ENCODE measurements at places on chromosomes 12 and 14. TPM values are rescaled to one million over a fixed set of nuclear protein-coding genes. Genes with fewer than 3 reads are reported as not detected.
A peak's percentile ranks its signal among the peaks of the same experiment; 100 is the strongest.

Gene HELB
- 1.4 TPM for polyA plus RNA-seq

Gene SLC25A47
- not detected for polyA plus RNA-seq

Gene CARMIL3
- 0.15 TPM for polyA plus RNA-seq

Gene HIP1R
- polyA plus RNA-seq: 9.5 TPM

Gene HPD
- polyA plus RNA-seq: not detected

Gene CACNA1C
- 2.6 TPM for polyA plus RNA-seq

Gene COX14
- 39.4 TPM for polyA plus RNA-seq

Gene VPS37B
- polyA plus RNA-seq: 26.6 TPM

Gene ETFBKMT
- 2.1 TPM for polyA plus RNA-seq

Gene RHOF
- polyA plus RNA-seq: 1.6 TPM

DNA sequence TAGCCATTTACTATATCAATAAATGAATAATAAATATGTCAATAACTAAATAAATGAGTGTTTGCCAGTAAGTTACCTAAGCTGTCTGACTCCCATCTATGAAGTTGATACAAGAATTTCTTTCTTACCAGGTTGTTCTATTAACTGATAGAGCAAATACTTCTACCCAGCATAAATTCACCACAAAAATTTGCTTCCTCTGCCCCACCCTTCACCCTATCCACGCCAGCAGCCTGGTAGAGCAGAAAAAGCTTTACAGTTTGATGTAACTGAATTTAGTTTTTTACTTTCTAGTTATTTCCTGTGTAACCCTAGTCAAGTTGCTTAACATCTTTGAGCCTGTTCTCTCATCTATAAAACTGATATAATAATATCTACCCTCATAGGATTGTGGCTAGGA, 94.9 kb upstream of the SLC16A7 start:
- no peak for DNase-seq

DNA sequence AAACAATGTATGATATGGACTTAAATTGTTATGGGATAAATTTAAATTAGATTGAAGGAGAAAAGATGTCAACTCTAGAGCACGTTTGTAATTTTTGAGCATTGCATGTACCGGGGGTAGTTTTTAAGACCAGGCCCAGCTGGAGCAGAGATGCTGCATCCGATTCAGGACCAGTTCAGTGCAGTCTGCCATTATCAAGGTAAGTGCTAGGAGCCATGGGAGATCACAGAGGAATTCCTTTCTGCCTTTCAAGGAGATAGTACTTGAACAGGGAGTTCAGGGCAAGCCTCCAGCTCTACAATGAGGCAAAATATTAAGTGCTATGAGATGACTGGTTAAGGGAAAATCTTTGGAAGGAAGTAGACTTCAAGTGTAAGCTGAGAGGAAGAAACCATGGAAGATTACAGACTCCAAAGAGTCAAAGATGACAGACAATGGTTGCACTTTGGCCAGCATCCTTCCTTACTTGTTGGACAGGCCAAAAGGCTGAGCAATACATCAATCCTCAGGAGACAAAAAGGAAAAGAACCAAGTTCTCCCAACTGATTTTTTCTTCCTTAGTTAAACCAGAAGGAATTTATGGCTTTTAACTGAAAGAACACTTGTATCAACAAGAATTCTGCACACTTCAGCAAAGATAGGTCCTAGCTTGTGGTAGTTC, 113.2 kb upstream of the HIF1A start:
- no peak for DNase-seq

DNA sequence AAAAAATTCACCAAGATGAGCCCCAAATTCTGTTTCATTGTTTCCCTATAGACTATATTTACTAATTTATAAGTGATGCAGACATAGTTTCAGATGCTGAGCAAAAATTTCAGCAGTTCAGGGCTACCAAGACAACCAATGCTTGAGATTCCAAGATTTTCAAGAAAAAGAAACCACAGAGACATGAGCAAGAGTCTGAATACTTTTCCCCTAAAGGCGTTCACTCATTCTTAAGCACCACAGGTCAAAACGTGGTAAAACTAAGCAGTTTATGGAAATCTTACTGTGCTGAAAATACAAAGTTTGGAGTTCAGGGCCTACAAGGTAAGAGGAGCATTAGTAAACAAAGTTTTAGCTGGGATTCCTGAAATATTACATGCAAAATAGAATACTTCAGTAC, 221.2 kb downstream of the KCNH5 start:
- DNase-seq: no peak

- peak; percentile 8 for DNase-seq
Observed at GRCh38 chr12:29066011-29066588, 83.0 kb upstream of the FAR2 start.

DNA sequence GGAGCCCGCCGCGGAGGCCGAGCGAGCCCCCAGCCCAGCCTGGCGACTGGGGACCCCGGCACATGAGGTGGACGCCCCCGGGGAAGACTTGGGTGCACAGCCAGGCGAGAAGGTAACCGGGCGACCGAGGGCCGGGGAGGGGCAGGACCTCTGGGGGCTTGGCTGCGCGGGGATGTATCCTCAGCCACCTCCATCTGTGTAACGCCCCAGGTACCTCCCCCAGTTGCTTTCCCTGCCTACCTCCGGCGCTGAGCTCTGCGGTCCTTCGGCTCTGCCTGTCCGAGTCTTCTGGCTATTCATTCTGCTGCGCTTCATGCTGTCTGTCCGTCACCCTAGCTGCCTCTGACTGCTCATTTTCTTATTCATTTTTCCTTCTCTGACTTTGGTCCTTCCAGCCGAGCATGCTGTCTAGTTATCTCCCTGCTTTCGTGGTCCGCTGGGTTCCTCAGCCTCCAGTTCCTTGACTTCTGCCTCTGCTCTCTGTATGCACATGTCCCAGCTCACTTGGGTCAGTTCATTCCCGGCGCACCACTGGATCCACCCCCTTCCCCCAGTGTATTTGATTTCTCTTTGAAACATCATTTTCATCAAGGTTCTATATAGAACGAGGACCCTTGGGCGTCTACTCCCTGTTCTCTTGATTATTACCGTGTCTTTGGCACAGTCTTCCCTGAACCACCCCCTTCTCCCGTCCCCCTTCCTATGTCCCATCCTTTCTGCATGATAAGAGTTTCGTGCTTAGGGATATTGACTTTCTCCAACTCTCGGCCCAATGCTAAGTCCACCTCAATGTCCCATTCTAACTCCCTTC, 612 bp downstream of the PHC1 start:
- no peak for DNase-seq

DNA sequence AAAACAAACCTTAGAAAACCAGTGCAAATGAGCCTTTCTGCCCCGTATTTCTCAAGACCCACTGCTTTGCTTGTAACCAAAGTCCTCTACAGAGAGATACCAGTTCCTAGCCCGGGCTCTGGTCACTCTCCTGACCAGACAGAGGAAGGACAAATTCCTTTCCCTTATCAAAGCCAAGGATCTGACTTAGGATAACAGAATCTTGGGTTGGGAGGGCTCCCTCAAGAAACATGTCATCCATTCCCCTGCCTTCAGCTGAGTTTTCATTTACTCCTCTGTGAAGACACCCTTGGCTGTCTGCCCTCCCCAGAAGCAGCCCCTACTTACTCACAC, 116.0 kb upstream of the PARP11 start:
- no peak for DNase-seq

GRCh38 chr12:52255926-52256583, 18.4 kb upstream of the KRT86 start:
- no peak for DNase-seq

DNA sequence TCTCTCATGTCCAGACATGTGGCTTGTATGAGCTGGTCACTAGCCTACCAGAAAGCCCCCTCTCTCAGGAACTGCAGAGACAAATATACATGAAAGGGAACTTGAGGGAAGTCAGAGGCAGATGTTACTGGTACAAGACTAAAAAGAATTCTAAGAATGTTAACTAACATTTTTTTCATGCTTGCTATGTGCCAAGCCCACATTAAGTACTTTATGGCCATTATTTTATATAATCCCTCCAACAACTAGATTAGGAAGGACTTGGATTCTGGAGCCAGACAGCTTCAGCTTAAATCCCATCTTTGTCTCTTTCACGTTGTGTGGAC, 24.6 kb downstream of the TTC9 start:
- DNase-seq: no peak

- no peak for DNase-seq
Observed at GRCh38 chr12:113154351-113154973, 4.9 kb downstream of the CFAP73 start.

DNA sequence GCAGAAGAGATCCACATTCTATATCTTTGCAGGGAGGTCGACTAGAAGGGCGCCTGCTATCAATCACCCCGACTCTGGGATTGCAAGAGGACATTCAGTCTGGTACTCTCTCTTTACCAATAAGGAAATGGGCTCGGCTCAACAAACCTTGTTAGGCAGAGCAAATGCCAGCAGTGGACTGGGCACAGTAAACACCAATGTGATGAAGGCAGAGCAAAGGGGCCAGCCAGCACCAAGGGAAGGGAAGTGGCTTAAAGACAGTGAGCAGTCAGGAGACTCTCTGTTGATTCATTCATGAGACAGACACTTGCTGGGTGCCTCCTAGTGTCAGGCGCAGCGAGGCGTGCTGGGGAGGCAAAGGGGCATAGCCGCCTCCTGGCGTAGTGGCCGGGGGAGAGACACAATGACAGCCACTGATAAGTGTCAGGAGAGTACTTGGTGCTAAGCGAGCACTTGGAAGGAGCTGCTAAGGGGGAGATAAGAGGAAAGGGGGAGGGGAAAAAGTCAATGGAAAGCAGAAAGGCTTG, 34.1 kb downstream of the TMCC3 start:
- no peak for DNase-seq

DNA sequence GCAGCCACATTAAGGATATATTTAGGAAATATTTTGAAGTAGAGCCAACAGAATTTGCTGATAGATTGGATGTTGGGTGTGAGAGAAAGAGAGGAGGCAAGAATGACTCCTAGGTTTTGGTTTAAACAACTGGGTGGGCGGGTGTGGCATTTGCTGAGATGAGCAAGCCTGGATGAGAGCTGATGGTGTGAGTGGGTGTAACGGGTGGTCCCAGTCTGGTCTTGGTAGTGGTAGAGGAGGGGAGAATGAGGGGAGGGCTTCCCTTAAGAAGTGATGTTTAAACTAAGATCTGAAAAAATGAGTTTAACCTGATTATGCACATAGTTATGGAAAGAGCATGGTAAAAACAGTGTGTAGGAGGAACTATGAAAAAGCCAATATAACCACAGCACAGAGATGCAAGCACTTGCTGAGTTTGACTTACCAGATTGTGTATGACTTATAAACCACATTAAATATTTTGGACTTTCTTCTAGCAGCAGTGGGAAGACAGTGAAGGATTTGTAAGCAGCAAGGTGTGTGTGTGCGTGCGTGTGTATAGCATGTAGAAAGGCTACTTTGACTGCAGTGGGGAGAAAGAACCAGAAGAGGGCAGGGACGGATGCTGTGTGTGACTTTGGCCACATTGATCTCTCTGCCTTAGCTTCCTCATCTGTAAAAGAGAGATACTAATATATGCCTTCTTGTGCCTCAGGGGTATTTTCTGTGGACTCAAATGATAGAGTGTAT, 139.7 kb downstream of the PRIMA1 start:
- DNase-seq: peak; percentile 10

DNA sequence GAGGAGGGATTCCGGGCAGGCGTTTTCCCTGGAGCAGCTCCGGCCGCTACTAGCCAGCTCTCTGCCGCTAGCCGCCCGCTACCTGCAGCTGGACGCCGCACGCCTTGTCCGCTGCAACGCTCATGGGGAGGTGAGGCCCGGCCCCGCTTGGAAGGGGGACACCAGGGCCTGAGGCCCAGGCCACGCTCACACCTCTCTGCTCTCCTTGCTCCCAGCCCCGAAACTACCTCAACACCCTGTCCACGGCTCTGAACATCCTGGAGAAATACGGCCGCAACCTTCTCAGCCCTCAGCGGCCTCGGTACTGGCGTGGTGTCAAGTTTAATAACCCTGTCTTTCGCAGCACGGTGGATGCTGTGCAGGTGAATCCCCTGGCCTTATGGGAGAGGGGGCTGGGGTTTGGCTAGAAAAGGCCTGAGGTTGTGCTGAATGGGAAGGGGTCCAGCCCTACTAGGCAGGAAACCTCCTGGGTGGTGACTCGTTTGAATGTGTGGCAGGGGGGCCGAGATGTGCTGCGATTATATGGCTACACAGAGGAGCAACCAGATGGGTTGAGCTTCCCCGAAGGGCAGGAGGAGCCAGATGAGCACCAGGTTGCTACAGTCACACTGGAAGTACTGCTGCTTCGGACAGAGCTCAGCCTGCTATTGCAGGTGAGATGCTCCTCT, 597 bp downstream of the RNF31 start:
- no peak for DNase-seq

DNA sequence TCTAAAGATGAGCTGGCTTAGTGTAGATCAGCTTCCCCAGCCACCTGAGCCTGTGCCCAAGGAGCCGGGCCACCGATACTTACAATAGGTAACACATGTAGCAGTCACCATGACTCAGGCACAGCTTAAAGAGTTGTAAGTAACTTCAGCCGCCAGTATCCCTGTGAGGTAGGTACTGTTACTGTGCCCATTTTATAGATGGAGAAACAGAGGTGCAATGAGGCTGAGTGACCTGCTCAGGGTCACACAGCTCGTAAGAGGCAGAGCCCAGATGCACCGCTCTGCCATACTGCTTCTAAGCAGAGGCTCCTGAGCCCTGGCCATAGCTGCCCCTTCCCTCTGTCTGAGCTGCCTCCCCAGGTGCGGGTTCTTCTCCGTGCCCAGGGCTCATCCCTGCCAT, 58.5 kb downstream of the IQSEC3 start:
- no peak for DNase-seq

DNA sequence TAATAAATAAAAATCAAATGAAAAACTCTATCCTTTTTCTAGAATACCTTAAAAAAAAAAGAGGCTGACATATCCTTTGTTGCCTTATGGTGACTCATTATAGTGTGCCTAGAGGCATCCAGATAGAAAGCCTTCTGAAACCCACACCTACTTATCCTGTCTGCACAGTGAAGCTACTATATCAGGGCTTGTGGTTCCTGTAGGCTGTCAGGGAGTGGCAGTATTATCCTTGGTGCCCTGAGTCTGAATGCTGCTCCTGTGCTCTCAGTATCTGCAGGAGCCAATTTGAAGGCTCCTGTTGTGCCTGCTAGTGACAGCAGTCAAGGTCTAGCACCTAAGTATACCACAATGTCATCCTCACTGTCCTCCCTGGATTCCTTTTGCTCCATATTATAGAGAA, 168.4 kb upstream of the AVPR1A start:
- no peak for DNase-seq

All from muscle of back (tissue), 13 donors.